ENCODE measurements at places on chromosomes 5 and 9.

DNA sequence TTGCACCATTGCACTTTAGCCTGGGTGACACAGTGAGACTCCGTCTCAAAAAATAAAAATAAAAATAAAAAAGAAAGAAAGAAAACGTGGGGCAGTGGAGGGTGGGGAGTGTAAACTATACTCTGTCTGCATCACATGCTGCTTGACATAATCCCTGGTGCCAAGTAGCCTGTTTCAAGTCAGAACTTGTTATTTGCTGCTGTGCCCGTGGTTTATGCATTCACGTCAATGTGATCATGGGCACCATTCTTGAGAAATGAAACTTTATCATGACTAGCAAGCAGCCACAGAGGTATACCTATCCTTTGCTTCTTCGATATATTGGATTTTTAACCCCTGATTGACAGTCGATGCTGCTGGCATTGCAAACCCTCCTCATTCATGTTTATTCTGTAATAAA is 4.1 kb upstream of the SMU1 start:
- DNase-seq: no peak

DNA sequence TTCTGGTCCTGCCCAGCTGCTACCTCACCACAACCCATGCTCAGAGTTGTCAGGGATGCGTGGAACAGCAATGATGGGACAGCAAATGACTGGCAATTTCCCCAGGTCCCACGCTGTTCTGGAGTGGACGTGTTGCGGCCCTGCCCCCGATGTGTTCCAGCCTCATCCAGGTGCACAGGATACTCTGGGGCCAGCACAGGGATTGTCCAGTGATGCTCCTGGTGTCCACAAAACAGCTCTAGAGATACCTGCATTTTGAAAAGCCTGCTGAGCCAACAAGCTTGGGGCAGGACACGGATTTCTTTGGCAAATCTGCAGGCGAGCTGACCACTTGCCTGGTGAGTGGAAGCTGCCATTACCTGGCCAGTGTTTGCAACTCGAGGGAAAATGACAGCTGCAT is 88.7 kb downstream of the ANKRD33B start:
- DNase-seq: no peak

GRCh38 chr9:36991516-36992134 is 42.4 kb downstream of the PAX5 start:
- DNase-seq: no peak

DNA sequence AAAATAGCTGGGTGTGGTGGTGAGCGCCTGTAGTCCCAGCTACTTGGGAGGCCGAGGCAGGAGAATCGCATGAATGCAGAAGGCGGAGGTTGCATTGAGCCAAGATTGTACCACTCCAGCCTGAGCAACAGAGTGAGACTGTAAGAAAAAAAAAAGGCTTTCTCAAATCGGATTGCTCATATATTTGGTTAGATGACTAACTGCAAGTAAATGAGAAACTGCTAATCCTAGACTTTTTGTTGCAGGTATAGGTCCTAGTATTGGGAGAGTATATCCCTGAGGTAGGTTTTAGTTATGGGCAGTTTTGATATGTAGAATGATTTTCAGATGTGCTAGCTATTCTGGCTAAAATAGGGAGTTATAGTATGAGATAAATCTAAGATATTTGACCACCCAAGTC is 944.8 kb downstream of the DNAH5 start:
- no peak for DNase-seq

DNA sequence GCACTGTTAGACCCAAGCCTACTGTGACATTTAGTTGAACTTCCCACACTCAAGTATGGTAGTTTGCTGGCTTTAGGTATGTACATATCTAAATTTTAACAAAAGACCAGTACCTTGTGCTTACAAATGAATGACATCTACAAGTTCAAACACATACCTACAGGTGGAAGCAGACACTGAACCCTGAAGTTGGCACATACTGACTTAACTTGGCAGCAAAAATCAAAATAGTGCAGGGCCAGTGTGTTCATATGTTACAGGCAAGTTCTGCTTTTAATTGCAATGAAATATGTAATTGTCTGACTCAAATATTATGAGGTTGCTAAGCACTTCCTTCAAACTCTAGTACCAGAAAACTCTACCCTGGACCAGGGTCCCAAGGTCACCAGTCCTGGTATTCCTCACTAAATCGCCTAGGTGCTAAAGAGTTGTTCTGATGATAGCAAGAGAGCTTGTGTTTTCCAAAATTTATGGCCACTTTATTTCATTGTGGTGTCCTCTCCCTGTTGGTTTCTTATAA is 77.4 kb downstream of the MEGF10 start:
- DNase-seq: no peak

DNA sequence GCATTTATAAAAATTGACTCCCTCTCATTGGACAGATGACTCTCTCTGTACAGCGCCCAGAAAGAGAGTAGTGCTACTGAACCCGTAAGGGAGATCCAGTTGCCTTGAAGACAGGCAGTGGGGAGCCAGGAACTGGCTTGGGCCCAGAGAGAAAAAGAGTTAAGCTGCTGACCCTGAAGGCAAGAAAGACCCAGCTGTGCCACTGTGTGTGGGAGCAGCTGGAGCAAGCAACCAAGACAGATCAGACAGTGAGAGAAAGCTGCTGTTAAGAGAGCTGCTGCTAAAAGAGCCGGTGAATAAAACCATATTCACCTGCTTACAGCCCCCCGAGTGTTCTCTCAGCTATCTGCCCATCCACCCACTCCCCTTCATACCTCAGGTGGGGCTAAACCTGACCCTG is 149.7 kb upstream of the ADAMTS16 start:
- no peak for DNase-seq

GRCh38 chr5:170261528-170262043 is 28.8 kb downstream of the C5orf58 start:
- DNase-seq: no peak

- DNase-seq: no peak
Measured at GRCh38 chr9:72444435-72444834, 77.0 kb upstream of the TMC1 start.

DNA sequence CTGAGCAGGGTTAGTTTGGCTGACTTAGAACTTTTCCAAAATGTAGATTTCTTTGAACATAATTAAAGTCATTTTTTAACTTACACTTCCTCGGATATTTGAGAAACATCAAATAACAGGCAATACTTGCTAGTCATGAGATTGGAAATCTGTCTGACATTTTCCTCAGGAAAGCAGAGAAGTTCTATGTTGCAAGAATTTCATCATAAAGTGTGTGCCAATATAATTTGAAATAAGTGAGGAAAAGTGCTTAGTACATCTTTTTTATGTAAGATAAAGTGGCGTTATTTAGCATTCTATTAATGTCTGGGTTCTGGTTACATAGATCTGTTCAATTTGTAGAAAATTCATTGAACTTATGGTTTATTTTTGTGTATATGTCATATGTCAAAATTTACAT is 48.7 kb upstream of the C5orf47 start:
- DNase-seq: no peak

GRCh38 chr5:38845526-38846378 is at the start of gene OSMR:
Gene OSMR, plus strand, starts transcription at chr5:38846012. Its CDS starts 23,033 bp downstream, at chr5:38869045.
- DNase-seq: no peak

DNA sequence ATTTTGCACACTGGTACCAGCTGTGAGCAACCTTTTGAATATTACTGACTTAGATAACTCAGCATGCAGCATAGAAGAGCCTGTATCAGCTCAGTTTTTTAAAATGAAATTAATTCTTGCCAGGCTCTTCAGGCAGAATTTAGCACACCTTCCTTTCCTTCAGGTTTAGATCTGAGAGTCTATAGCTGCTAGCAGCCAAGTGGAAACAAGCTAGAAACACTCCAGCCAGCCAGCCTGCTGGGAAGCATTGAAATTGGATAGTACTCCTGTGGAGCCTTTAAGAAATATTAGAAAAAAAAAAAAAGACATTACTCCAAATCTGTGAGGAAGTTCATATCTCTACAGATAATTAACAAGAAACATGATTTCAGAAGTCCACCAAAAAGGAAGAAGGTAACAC is 812.2 kb downstream of the DTWD2 start:
- no peak for DNase-seq

DNA sequence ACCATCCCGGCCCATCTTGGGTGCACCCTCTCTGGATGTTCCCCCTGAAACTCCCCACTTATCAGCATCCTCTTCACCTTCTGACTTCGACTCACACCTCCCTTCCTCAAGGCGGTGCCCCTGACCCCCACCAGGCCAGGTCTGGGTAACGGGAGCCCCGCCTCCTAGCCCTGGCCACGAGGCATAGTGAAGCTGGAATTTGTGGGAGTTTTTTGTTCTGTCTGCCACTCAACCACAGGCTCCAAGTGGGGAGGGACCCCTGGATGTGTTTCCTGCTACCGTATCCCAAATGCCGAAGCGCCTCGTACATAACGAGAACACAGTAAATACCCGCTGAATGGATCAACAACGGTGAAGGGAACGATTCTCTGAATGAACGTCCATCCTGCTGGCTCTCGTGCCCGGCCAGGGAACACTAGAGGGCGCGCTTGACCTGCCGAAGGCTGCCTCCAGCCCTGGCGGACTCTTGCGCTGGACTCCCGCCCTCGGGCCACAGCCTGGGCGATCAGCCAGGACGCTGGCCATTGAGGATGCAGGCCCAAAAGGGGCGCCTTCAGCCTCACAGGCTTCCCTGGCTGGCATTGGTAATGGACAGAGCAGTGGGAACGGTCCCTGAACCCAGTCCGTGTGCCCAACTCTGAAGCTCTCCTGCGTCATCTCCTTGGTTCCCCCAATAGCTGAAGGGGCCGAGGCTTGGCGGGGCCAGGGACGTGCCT is 47.3 kb upstream of the PHYKPL start:
- DNase-seq: no peak

DNA sequence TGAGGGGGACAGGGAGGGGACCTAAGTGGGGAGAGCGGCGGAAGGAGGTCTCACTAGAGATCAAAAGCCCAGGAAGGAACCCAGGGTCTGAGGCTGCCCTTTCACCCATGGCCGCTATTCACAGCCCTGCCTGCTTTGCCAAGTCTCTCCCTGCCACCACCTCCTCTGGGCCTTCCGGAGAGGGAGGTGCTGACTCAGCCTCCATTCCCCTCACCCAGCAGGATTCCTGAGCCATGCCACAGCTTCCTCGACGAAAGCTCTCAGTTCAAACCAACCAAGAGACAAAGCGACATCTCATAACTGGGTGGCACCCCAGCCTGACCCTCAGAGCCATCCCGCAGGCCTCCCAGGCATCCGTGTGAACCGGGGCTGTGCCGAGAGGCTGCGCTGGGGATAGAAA is 36.7 kb downstream of the PAX5 start:
- no peak for DNase-seq

- DNase-seq: no peak
Measured at GRCh38 chr5:125140855-125141254, 394.4 kb upstream of the ZNF608 start.

GRCh38 chr5:163544836-163545235 is 39.4 kb downstream of the MAT2B start:
- DNase-seq: no peak

GRCh38 chr5:27034565-27034964 is 3.8 kb downstream of the CDH9 start:
- DNase-seq: no peak

- DNase-seq: no peak
Measured at GRCh38 chr9:16154521-16155078, 601.8 kb downstream of the CCDC171 start.

DNA sequence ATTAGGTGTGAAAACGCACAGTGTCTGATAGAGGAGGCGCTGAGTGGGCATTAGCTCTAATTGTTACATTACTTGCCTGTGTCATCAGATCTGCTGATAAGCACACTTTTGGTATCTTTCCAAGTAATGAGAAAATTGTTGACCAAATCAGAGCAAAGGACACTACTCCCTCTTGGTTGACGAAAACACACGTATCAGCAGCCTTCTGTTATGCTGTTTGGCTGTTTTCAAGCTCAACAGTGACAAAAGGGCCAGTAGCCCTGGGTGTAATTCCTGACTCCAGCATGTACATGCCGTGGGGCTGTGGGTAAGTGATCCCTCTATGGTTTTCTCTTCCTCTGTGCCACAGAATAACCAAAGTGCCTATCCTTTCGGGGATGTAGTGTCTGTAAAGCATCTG is 151.4 kb downstream of the AUH start:
- DNase-seq: no peak

DNA sequence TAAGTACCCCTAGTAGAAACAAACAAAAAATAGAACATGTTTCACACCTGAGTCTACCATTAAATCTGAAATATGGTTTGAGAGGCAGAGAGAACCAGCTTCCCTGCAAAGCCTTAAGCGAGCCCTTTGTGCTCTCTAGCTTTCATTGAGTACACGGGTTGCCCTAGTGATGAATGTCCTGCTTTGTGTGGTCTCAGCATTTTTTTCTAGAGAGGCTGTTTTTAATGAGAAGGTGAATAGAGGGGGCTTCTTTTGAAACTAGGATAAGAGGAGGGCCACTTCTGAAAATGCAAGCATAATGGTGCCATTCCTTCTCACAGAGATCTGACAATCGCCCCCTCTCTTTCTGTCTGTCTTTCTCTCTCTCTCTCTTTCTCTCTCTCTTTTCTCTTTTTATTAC is 131.3 kb downstream of the MACIR start:
- no peak for DNase-seq

GRCh38 chr9:69264526-69264925 is 60.5 kb upstream of the ENTREP1 start:
- DNase-seq: no peak

- DNase-seq: no peak
Measured at GRCh38 chr5:17182494-17182893, 34.9 kb upstream of the BASP1 start.

DNA sequence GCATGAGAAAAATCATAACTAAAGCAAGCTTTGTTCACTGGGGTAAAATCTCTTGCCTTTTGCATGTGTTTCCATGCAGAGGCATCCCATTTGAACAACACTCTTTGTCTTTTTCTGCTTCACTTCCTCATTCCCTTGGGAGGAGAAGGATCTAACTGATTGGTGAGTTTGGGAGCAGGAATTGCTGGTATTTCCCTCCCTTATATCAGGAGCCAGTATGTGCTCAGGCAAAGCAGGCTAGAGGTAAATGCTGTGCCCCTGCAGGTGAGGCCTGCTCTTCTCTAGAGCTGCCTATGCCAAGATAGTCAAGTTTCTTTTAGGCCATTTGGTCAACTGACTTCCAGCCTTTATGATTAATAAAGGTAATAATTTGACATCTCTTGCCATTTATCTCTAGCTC is 179.9 kb downstream of the COX7C start:
- DNase-seq: no peak

DNA sequence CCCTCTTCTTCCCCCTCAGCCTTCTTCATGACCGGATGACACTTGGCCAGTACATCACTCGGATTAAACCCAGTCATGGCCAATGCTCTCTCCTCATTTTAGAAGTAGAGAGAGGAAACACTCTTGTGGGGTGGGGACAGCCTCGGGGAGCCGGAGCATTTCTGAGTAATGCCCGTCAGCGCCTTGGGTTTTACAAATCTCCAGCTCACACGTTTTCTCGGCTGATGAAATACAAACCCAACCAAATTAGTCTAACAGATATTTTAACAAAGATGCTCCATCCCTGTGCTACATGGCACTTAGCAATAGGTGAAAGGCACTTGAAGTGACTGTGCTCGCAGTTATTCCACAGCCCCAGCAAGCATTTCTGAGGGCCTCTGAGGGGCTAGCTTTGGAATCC is 51.7 kb downstream of the ZNF366 start:
- no peak for DNase-seq

Measured in NCI-H2081 treated with DMSO at 0.1 percent for 48 hours (cell line).